ENCODE measurements at places on chromosomes 5 and 9.

GRCh38 chr9:92492781-92493401 lies 10.6 kb upstream of the ASPN start:
- DNase-seq, result no peak

- DNase-seq, result no peak
Measured at GRCh38 chr9:8680157-8680556, 880.6 kb upstream of the DMAC1 start.

GRCh38 chr5:106894964-106895363 lies 775.8 kb downstream of the EFNA5 start:
- peak; percentile 95 for DNase-seq

DNA sequence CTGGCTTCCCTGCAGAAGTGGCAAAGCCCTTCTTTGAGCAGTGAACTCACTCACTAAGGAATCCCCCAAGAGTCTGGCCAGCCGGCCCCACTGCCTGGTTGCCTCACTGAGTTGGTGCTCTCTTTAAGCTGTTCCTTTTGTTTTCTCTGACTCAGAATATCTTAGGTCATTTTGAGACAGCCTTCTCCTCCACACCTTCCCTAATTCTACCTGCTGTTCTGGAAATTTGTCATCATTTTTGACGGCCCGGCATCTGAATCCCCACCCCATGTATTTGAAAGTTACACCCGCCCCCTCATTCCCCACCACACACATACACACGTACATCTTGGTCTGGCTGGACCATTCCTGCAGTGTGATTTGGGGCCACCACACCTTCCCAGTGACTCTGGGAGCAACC lies 41.8 kb downstream of the FGF1 start:
- DNase-seq, result no peak

GRCh38 chr9:28650327-28650726 lies 1077.0 kb upstream of the C9orf72 start:
- DNase-seq, result no peak

DNA sequence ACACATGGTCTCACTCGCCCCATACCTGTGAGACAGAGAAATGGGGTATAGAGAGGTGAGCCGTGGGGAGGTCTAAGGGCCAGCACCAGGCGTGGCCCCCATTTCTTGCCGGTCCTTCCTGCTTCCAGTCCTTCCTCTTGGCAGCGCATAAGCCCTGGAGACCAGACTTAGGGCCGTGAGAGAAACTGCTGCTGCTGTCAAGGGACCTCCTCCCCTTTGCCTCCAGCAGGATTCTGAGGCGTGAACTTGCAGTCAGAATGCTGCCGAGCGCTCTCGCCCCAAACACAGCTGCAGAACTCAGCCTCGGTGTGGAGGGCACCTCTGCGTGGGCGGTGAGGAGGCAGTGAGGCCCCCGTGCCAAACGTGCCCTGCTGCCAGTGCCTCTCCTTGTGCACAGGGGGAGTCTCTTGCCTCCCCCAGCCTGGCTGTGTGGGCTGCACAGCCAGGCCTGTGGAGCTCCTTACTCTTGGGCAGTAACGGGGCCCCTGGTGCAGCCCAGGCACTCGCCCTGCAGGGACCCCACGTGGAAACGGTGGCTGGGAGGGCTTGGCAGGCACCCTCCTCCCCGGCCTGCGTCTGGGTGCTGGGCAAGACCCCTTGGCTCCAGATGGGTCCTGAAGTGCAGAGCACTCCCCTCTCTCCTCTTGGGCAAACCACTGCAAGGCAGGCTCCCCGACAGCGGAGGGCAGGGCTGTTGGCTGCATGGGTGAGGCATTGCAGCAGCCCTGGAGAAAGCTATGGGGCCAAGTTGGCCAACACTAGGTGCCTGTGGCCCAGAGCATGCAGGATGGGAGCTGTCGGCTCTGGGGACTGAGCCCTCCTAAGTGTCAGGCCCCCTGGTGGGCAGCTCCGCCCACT lies 85.4 kb downstream of the RXRA start:
- no peak for DNase-seq

DNA sequence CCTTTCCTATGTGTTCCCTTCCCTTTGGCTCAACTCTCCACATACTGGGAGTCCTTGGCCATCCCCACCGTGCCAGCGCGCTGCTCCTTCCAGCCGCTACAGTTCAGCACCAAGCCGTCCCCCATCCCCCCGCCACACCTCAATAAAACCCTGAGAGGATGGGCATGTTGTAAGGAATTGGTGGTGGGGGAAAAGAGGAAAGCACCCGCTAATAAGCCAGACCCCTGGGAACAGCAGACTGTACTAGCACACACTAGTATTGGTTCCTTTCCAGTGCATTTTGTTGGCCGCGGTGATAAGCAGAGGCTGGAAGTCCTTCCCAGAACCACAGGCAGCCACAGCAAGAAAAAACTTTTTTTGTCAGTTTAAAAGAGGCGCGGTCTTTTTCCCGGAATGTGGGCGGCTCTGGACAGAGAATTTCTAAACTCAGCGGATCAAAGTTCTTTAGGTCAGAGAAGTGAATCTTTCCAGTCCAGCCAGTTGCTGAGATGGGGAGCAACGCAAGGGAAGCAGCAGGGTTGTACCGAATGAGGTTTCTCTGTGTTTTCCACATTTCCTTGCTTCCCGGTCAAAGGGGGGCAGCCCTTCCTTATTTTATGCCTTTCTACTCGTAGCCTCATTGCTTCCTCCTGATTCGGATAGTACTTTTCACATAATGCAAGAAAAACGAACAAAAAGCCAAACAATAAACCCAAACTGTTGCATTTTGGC lies 2.1 kb downstream of the CHSY3 start:
- no peak for DNase-seq

DNA sequence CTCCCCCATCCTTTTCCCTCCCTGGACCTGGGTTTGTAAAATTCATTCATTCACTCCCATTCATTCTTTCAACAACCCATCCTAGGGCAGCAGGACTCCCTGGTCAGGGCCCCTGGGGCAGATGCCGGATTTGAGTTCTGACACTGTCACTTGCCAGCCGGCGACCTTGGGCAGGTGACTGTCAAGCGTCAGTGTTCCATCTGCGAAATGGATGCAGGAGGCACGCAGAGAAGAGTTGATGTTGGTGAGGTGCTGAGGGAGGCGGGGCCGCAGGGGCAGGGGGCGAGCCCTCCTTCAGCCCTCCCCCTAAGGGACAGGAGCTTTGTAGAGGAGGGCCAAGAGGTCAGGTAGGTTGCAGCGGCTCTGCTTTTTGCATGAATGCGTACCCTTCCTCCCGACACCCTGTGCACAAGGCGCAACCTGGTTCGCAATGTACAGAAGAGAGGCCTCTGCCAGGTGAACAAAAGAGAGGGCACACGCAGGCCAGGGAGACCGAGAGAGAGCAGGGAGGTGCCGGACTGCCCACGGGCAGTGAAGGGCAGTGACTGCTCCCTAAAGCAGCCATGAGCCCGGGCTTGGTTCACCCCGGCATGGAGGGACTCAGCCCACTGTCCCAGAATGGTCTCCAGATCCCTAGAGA lies 128.1 kb downstream of the BARX1 start:
- DNase-seq, result no peak

DNA sequence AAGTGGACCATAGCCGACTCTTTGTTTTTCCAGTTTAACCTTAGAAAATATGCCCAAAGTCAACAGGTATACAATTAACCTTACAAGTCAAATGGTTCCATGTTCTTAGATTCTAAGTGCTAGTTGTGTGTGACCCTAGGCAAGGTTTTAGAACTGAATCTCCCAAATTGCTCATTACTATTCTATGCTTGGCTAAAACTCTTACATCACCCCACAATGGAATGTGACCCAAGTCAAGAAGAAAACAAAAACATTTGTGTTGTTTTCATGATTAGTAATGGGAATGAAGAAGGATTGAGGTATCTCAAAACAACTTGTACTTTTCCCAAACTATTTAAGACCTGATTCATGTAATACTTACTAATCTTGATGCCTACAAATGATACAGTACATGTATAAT lies 159.2 kb downstream of the ARRDC3 start:
- no peak for DNase-seq

GRCh38 chr9:27344776-27345175 lies 47.8 kb upstream of the EQTN start:
- DNase-seq, result no peak

DNA sequence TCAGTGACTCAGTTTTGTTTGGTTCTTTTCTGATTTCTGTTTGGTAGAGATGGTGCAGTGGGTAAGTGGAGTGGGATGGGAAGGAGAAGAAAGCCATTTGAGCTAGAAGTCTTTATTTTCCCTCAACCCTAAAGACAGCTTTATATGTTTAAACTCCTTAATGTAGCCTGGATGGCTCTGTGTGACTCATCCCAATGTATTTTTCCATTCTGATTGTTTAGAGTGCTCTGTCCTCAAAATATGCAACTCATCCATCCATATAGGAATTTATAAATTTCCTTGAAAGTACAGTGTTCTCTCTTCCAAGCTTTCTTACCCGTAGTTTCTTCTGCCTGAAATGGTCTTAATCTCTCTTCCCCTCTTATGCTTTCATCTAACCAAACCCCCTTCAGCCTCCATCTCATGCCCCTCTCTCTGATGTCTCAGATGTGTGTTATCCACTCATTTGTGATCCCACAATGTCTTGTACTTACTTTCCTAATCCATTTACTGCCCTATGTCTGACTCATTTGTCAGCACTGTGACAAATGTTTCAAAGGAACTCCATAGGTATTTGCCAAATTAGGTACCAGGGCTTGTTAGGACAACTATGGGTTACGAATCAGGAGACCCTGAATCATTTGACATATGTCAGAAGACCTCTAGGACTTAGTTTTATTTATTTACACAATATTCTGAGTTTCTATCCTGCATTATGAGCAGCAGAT lies 217.5 kb upstream of the SGCD start:
- DNase-seq, result no peak

DNA sequence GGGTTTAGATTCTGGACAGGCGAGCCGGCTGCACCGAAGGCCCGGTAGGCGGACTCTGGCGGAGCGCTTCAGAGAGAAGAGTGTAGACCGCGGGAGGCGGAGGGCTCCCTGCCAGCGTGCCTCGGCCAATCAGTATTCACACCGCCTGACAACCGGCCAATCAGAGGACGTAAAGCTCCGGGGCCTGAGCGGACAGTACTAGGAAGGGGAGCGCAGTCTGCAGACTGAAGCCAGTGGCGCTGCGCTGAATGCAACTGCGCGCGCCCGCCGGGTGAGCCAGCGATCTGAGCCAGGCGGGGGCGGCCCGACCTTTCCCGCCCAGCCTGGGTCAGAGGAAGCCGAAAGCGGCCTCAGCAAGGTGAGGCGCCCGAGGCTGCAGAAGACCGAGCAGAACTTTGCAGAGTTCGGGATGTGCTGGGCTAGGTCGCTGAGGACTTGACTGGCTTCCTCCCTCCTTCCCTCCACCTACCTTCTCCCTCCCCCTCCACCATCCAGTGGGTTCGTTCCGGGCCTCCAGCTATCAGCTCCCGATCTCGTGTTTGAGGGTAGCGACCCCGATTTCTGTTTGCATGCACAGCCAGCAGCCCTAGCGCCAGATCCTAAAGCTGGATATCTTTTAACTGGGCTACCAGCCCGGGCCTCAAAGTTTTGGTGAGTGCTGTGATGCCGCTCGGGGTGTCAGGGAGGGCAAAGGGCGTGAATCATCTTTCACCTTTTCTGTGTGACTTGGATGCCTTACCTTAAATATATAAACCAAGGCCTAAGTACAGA lies at the start of gene DMRT2:
TSS of gene DMRT2 (plus strand) at position 233 of the 771 bp plus-strand sequence. CDS start 1,257 bp downstream, outside the sequence.
- DNase-seq, result peak; percentile 35

- DNase-seq, result no peak
Measured at GRCh38 chr5:152592416-152592815, 187.3 kb upstream of the NMUR2 start.
